ENCODE measurements at places on chromosomes 1 and 21.

DNA sequence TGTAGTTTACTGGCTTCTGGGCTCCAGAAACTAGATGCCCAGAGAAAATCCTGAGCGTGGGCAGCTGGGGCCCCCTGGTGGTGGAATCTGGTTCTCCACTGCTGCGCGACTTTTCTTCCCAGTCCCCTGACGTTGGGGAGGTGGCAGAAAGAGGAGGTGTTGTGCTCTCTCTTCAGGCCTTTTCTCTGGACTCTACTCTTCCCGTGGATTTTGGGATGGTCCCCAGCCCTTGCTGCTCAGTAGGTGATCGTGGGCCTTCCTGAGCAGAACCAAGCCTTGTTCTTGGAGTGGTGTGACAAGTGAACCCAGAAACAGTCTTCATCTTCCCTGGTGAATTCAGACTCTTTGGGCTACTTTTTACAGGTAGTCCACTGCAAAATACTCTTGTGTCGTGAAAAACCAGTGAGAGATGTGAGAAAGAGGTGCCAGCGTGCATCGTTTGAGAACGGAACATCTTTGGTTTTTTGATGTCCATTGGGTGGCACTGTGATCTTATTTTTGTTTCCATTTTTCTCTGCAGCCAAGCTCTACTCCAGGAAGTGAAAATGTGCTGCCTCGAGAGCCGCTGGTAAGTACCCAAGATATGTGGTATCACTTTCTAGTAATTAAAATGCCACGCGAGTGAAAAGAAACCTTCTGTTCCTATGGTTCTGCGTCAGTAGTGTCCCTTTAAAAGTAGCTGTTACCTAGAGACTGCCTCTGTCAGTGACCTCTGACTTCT lies 20.2 kb downstream of the PEX14 start:
- no peak for DNase-seq

DNA sequence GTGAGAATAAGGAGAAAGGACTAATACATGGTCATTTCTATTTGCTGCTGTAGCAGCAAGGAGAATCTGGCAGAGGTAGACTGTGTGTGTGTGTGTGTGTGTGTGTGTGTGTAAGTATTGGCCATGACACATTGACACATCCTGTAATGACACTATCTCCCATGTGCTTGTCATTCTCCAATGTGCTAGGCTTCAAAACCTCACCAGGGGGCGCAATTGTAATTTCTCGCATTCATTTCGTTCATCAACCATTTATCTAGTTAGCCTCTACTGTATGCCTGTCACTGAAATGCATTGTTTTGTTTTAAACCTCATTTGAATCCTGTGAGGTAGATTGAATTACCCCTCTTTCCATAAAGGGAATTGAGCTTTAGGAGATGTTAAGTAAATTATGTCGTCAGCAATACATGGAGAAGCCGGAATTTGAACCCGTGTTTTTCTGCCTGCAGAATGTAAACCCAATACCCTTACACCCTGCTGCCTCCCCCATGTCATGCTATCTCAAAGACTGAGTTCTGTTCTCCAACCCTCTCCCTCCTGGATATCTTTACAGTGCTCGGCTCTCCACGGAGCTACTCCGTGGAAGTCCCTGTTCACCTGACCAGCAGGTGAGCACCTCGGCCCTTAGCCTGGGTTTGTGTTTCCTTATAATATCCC lies 100.8 kb downstream of the UCK2 start:
- DNase-seq, result peak; percentile 2

GRCh38 chr1:203390298-203390697 lies 39.4 kb upstream of the FMOD start:
- no peak for DNase-seq

DNA sequence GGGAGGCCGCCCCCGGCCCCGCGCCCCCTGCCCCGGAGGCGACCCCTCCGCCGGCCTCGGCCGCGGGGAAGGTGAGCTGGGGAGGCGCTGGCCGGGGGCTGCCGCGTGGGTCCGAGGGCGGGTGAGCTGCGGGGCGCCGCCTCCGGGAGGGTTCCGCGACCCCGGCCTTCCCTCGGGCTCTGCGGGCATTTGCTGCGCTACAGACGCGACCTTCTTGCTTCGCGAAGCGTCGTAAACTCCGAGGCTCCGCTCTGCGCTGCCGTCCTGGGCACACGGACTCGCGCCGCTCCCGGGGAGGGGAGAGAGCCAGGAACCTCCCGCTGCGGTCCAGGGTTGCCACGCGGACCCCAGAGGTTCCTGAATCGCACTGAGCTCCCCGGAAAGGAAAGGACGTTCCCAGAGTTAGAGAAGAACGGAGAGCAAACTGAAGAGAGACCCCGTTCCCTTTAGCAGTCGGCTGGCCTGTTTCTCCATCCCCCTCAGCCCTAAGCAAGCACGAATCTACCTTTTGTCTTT lies 345 bp downstream of the SLX9 start:
- no peak for DNase-seq

DNA sequence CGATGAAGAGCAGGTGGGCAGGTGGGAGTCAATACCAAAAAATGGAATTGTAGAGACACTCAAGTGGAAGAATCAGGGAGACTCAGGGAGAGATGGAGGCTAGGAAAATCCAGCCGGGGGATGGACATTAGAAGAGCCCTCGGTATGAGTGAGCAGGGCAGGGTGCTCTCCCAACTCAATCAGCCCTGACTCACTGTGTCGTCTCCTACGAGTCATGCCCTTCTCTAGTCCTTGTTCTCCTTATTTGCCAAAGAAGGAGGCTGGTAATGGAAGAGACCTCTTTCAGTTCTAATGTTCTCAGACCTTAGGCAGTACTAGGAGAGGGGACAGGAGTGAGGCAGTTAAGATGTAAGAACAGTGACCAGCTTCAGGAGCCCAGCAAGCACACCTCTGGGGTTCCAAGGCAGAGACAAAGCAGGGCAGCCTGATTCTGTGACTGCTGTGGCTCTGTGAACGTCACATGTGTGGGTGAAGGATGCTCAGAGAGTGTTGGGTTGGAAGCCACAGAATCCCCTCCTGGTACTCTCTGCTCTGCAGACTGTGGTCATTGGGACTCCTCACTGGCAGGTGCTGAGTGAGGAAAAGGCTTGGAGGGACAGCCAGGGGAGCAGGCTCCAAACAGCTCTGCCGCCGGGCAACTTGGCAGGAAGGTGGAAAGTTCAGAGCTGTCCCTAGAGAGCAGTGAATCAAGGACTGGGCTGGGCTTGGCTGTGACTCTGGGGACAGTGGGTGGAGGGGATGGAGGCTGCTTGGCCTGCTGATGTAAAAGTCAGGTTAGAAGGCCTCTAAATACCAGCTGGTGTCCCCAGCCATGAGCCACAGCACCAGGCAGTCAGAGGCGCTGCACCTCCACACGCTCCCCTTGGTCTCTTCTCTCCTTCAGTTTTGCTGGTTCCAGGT lies 11.1 kb upstream of the GJA5 start:
- no peak for DNase-seq

DNA sequence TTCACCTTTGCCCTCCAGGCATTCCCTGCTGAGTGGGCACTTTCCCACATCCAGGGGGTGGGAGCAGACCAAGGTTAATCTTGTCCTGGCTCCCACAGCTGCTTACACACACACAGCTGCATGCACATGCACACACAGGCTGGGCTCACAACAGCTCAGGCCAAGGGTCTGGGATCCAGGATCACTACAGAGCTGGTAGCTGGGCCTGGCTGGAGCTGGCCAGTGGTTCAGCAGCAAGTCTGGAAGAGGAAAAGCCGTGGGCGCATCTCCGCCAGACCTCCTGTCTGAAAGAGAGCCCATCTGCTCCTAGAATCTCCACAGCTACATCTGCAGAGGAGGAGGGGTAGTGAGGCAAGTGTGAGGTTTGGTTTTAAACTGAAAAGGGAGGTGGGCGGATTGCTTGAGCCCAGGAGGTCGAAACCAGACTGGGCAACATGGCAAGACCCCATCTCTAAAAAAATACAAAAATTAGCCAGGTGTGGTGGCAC lies 3.8 kb downstream of the CDK18 start:
- no peak for DNase-seq

- no peak for DNase-seq
Measured at GRCh38 chr1:182484067-182484466, 34.1 kb downstream of the RGSL1 start.

GRCh38 chr1:16250524-16251251 lies 13.7 kb upstream of the CPLANE2 start:
- DNase-seq, result no peak

DNA sequence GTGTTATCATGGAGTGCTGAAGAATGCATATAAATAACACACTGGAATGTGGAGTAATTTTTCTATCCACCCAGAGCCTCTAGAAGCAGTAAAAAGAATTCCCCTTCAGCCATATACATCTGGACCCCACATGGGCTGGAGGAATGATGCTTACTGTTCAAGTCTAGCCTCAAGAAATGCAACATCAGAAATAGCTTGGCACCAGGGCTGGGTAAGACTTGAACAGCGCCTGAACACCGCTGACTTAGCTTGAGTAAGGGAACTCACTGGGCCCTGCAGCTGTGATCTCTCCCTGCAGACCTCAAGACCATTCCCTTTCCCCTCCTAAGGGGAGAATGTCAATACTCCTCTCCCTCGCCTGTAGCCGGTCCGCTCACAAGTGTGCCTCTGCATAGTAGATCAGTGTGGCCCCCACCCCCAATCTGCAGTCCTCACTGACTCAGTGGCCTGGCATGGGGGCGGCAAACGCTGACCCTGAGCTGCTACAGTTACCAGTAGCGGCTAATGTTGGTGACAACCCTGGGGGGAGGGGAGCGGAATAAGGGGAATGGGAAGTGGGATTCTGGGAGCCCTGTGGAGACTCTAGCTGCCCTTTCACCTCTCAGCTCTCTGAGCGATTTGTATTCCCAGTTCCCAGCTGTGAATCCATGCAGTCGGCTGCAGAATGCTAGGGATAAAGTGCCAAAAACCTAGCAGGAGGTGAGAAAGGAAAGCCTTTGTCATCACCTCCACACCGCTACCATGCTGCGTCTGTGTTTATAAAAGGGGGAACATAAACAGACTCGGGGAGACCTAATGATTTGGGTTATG lies 483.9 kb downstream of the DISC1 start:
- no peak for DNase-seq

GRCh38 chr1:235060607-235061470 lies 67.8 kb downstream of the TOMM20 start:
- DNase-seq, result no peak

DNA sequence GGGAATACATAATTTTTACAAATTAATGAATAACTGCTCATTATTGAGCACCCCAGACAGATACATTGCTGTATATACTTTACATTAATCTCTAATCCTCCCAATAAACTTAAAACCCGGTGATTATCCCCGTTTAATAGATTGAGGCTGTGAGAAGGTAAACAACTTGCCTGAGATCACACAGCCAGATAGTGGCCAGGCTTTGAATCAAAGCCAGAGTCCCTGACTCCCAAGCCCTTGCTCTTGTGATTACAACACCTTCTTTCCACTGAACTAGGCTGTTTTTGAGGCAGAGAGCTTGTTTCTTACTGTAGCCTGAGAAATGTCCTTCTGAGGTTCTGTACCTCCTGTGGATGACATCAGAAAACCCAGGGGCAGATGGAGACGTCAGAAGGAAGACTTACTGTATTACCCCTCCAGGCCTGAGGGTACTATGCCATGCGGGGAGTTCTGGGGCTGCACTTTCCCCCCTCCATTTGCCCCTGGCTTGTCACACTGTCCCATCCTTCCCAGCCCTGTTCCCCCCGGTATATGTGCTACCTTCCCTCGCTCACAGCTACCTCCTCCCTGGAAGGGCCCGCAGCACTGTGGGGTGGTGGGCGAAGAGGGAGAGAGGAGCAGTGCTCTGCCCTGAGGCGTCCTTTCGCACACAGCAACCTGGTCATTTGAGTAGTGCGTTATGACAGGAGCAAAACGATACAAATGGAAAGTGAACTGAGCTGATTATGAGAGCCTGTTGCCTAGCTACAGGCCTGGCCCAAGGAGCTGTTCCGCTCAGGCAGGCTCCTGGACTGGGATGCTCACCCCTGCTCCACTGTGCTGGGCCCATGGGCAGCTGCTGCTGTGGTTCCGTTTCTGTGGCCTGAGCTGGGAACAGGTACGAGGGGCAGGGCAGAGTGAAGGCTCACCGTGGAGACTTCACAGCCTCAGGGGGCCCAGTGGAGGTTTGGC lies 4.6 kb downstream of the KCNC4 start:
- no peak for DNase-seq

DNA sequence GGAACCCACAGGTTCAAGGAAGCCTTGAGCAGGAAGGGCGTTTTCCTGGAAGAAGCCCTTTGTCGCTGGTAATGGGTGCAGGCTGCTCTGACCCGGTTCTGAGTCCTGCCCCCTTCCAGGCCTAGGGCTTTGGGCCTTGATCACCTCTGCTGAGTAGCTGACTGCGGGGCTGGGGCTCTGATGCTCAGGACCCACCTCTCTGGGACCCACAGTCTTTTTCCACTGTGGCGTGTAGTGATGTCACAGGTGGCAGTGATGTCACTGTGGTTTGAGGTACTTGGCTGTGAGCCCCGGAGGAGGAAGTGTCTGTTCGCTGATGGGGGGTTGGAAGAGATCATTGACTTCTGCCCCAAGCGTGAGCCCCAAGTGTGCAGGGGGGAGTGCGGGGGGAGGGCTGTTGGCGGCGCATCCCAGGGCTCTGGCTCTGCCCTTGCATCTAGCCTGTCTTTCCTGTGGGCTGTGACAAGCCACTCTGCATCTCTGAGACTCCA lies 6.9 kb downstream of the TNFRSF1B start:
- DNase-seq, result no peak

DNA sequence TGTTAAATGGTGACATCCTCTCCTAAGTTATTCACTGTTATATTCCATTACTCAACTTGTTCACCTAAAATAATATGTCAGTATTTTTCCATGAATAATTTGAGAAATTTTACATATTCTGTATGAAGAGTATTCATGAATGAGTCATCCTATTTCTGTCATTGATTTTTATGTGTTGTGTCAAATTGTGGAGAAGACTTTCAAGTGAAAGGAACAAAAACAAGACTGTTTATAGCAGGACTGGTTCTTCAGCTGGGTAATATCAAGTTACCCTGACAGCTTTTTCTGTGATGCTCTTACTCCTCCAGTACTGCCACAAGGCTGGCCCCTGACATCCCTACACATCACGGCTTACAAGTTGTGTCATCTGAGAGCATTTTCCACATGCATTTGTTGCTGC lies 847.7 kb downstream of the NCAM2 start:
- no peak for DNase-seq

DNA sequence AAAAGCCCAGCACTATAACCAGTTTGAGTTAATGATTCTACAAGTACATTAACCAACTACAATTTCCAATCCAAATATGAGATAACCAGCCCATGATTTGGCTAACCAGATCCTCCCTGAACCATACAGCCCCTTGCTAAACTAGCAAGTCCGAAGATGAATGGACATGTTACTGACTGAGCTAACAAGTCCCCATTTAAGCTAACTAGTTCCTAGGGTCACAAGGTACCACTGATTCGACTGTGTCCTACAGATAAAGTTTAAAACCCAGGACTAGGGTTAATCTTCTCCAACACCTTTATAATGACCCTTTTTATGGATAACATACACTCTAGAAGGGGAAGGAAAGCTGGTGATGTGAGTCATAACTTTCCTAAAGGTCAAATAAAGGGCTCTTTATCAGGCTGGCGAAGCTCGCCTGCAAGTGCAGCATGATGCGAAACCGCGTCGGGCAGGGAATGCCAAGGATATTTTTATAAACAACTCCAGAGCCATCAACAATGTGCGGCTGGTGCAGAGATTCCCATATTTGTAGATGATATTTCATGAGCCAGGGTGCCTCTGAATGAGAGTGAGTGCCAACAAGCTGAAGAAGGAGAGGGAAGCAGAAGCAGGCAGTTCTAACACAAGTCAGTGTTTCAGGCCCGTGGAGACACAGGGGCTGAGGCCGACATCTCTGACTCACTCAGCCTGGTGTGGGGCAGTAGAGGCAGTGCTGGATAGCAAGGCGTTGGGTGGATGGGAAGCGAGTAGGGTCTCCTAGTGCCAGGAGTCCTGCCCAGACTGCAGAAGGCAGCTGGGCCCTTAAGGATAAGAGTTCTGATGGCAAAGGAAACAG lies 75.6 kb upstream of the ROR1 start:
- no peak for DNase-seq

GRCh38 chr1:223765719-223766340 lies 53.5 kb downstream of the CAPN2 start:
- DNase-seq, result no peak

All from cerebellar nuclear complex (tissue), 1 donor.